ENCODE measurements at places on chromosomes 12 and 14.

DNA sequence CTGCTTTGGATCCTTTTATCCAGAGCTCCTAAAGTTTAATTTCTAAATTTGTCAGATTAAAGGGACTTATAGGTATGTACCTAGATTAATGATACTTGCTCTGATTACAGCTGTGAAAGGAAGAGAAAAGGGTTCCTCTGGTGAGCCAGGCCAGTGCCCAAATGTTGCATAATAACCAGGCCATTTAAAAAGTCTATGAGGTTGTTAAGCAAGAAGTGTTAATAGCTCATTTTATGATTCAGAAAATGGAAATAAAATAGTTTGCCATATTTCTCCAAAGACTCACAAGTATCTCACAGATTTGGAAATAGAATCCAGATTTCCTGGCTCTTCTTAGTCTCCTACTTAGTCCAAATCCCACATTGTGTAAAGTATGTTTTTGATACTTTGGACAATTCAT, 67.6 kb downstream of the SLC38A6 start:
- no peak for DNase-seq

GRCh38 chr12:21718403-21718802, 56.1 kb downstream of the KCNJ8 start:
- DNase-seq = no peak

- no peak for DNase-seq
These were observed 715 bp downstream of the CACNB3 start for GRCh38 chr12:48818831-48819590.

DNA sequence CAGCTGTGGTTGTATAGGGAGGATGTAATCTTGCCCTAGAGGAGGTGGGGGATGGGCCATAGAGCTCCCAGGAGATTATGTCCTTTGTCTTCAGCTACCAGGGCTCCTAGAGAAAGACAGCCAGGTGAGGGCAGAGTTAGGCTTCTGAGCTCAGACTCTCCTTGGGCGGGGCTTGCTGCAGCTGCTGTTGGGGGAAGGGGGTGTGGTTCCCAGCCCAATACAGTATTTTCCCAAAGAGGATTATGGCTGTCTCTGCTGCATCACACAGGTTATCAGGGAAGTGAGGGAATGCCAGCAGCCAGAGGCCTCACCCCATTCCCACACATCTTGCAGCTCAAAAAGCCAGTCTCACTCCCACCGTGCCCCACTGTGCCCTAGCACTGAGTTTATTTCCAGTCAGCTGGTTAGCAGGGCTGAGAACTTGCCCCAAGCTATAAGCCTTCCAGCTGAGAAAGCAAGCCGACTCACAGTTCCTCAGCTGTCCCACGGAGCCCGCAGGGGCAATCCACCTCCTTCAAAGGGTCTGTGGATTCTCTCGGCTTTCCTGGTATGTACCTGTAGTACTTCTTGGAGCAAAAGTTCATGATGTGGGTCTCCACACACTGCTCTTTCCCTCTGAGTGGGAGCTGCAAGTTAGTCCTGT, 217.3 kb upstream of the CPNE8 start:
- no peak for DNase-seq

GRCh38 chr12:116528498-116528897, 30.7 kb upstream of the MAP1LC3B2 start:
- DNase-seq = no peak

DNA sequence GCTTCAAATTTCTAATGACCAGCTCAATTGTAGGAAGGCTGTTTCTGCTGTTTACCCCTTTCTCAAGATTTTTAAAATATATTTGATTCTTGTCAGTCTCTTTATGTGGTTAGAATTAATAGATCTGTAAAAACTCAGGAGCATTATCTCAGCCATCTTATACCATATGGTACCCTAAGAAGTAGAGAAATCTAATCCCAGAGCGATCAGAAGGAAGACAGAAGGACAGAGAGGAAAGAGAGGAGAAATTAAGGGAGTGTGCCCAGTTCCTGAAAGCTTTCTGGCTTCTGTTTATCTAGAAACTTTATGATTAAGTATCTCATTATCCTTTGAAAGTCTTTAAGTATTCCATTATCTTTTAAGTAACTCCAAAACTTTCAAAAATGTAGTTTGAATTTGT, 152.1 kb upstream of the NAV3 start:
- DNase-seq = no peak

Data from neural crest cell (in vitro differentiated cells).